ENCODE measurements at places on chromosomes 1 and 21. TPM values are rescaled to one million over a fixed set of nuclear protein-coding genes. Genes with fewer than 3 reads are reported as not detected.

The CD84 gene
- total RNA-seq, result 23.3 TPM

The CCDC27 gene
- total RNA-seq, result not detected

The VHLL gene
- not detected for total RNA-seq

The METTL18 gene
- 14.2 TPM for total RNA-seq

The LRRC71 gene
- total RNA-seq, result not detected

- no peaks in the 10 kb centered on the region for H3K36me3 ChIP-seq
- no peak overlapping the region for H3K27ac ChIP-seq
- no peak overlapping the region for H3K4me3 ChIP-seq
These were observed 177.5 kb downstream of the ZZZ3 start for GRCh38 chr1:77504986-77505385.

GRCh38 chr1:201291916-201292315 lies 8.6 kb downstream of the PKP1 start:
- no peak overlapping the region for H3K27ac ChIP-seq
- no peaks in the 10 kb centered on the region for H3K36me3 ChIP-seq
- no peak for DNase-seq
- peaks cover 31% of the 10 kb centered on the region for H3K27me3 ChIP-seq
- no peaks in the 10 kb centered on the region for H3K4me1 ChIP-seq

DNA sequence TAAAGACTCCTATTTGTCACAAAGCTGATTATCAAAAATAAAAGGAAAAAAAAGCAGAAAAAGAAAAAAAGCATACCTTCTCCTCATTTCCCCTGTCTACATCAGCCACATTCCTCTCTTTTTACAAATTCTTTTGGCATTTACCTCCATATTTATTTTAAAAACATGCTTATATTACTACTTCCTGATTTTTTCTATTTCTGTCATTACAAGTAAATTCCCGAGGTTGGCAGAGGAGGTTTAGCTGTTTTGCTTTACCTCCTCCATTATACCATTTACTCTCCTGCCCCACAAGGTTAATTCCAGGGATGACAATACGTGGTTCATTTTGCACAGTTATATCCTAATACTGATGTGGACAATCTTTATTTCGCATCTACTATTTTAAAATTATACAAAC lies 26.3 kb upstream of the CD34 start:
- no peak overlapping the region for H3K4me3 ChIP-seq
- H3K4me1 ChIP-seq, result no peaks in the 10 kb centered on the region

DNA sequence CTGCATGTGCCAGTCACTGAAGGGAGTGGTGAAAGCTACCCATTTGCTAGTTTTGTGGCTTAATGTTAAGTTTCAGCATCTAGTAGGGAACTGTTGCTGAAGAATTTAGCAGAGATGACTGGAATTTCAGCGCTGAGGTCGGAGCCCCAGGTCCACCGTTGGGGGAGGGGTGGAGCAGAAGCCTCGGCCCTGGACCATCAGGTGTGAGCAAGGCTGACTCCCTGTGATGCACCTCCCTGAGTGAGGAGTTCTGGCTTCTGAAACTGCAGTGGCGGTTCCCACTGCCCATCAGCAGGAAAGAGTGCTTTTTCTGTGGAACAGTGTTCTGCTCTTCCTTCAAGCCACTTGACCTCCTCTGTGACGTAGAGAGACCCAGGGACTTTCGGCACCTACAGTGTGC lies 1.3 kb downstream of the NOS1AP start:
- peaks cover 68% of the 10 kb centered on the region for H3K27me3 ChIP-seq
- H3K27ac ChIP-seq, result no peak overlapping the region
- H3K4me1 ChIP-seq, result peaks cover 15% of the 10 kb centered on the region

DNA sequence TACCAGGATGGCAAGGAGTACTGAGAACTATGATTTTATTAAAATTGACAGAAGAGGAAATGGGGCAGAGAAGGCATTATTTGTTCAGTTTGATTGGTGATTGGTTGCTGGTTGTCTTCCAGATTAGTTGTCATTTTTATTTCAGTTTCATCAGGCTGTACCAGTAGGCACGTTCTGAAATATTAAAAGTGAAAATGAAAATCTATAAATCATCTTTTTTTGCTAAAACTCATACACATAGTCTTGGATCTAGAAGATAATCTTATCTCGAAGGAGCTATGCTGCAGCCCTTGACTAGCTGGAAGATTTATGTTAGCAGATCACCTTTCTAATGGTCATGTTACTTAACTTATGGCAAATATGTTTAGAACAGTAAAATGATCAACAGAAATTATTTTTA lies 29.0 kb downstream of the NEK7 start:
- H3K27me3 ChIP-seq, result no peaks in the 10 kb centered on the region
- peaks cover 75% of the 10 kb centered on the region for H3K4me1 ChIP-seq
- H3K36me3 ChIP-seq, result peaks cover 9% of the 10 kb centered on the region
- H3K27ac ChIP-seq, result peak overlapping the region; percentile 31
- no peak for DNase-seq
- H3K4me3 ChIP-seq, result peak overlapping the region; percentile 9
